NCI-H1092 (cell line): ENCODE measurements at places on chromosomes 6 and 20.

- DNase-seq: no peak
These were observed 32.4 kb upstream of the RPP40 start for GRCh38 chr6:5036269-5036668.

GRCh38 chr6:98747960-98748359, 86.4 kb upstream of the POU3F2 start:
- DNase-seq: no peak

DNA sequence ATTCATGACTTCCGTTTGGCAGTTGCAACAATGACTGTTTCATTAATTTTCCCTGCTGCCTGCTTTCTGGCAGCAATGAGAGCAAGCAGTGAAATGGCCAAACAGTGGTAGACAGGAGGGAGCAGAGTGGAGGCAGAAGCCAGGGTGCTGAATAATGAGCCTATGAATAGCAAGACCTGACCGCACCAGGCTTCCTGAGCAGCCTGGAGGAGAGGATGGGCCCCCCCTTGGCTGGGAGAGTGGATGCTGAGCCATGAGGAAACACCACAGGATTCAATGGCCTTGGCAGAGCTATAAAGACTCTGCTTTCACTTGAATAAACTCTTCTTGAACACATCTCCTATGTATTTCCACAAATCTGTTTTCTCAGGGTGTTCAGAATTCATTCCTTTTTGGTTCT, 68.1 kb upstream of the SNRPB2 start:
- no peak for DNase-seq

DNA sequence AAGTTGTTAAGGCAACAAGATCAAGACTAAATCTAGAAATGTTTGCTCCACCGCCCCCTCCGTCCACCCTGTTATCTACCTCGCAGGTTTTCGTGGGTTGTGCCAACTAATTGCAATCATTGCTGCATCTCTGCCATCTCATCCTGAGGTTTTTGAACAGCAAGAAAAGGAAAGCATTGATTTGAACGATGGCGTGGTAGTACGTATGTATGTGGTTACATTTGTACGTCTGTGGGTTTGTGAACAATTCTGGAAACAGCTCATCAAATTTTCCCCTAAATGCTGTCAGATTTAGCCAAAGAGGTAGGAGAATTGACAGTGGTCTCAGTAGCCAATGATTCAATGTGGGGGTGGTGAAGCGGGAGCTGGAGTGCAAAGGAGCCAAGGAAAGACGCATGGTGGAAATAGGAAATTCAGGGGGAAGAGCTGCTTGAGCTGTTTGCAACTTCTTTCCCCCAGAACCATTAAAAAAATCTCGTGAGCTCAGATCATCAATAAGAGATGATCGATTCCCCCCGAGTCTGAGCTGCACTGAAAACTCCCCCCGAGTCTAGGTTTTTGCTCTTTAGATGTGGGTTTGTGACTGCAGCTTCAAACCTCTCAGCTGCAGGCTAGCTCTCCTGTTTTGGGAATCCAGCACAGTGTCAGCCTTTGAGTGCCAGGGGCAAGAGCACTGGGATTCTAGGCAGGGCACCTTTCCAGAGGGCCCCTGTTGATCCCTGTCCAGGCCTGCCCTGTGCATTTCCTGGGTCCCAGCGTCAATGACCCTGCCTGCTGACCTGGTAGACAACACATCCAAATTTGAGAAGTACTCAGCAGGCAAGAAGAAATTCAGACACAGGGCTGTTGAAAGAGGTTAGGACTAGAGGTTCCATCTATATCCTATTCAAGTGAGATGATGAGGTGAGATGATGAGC, 72.6 kb upstream of the LY86 start:
- DNase-seq: no peak

- DNase-seq: no peak
These were observed 133.6 kb upstream of the SGK1 start for GRCh38 chr6:134451529-134451928.

GRCh38 chr6:86730216-86730615, 207.1 kb upstream of the HTR1E start:
- DNase-seq: no peak

- no peak for DNase-seq
These were observed 4.8 kb upstream of the SRSF12 start for GRCh38 chr6:89122625-89123024.

DNA sequence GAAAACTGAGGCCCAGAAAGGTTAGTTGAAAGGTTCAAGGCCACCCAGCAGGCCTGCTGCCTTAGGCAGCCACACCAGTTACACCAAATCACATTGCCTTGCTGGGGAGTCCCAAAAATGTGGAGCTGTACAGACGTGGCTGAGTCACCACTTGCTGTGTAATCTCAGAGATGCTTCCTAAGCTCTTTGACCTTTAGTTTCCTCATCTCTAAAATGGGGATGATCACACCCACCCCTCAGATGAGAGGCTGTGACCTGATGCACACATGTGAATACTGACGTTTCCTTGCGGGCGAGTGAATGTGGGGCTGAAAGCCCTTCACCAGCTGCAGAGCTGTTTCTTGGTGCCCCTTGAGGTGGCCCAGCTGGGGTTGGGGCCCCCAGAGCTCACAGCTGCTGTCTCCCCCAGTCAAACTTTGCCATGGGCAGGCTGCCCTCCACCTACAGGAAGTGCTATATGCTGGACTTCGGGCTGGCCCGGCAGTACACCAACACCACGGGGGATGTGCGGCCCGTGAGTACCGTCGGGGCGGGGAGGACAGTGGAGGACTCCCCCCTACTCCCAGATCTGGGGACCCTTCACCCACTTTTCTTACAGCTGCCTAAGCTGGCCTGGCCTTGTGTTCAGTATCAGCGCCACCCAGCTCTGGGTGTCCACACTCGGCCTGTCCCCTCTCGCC, 11.0 kb downstream of the TTBK1 start:
- no peak for DNase-seq

DNA sequence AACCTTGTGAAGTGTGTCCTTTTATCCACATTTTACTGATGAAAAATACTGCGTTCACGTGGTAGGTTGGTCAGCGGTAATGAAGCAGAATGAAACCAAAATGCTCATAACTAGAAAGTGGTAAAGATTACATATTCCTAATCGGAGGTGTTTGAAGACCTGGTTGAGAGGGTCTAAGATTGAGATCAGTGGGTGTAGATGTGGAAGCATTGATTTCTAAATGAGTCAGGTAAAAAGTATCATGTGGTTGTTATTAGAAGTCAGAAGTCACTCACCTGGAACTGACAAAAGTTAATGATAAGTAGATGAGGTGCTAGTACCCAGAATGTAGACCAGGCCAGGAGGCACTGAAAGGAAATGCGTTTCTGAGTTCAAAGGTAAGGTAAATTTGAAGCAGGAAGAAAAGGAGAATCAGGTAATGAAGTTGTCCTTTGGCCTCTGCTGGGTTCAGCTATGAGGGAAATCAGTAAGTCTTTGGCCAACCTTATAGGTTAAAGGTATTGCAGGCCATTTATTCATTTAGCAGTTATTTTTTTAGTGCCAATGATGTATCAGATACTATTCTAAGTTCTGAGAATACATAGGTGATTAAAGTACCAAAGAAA, 31.2 kb downstream of the FAM83B start:
- DNase-seq: no peak

DNA sequence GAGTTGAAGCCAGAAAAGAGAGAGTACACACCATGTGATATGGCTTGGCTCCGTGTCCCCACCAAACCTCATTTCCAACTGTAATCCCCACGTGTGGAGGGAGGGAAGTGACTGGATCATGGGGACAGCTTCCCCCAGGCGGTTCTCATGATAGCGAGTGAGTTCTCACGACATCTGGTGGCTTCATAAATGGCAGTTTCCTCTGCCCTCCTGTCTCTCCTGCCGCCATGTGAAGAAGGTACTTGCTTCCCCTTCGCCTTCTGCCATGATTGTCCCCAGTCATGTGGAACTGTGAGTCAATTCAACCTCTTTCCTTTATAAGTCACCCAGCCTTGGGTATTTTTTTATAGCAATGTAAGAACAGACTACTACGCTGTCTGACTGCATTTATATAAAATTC, 40.3 kb downstream of the TAF4 start:
- no peak for DNase-seq

DNA sequence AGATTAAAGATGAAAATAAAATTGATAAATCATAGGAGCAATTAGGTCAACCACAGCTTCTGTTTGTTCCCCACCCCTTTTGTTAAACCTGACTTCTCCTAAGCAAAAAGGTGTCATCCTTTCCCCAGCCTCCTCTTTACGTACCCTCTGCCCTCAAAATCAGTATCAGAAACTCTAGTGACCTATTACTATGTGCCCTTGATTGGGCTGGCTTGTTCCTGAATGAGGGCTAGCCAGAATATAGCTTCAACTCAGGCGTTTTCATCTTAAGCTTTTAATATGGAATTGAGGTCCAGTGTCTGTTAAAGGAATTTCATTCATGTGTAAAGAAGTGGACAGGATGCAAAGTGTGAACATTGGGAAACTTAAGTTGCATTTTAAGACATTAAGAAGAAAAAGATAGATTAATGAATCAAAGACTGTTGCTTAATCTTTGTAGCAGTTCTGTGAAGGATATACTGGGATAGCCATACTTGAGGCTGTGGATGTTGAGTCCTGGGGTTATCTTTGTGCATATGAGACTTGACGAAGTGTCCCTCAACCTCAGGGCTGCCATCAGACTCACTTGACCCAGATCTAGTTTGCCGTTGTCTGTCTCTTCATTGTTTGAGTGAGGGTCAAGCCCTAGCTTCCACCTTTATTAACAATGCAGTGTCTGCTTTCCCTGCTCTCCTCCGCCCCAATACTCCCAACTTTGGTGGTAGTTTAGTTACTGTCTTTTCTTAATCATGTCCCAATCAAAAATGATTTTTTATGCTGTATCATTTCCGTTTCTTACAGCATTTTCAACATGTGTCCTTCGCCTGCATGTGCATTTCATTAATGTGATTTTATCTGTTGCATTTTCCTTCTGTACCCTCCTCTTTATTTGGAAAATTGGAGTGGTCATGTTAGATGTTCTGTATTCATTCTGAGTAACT, 1.9 kb downstream of the TBPL1 start:
- no peak for DNase-seq

DNA sequence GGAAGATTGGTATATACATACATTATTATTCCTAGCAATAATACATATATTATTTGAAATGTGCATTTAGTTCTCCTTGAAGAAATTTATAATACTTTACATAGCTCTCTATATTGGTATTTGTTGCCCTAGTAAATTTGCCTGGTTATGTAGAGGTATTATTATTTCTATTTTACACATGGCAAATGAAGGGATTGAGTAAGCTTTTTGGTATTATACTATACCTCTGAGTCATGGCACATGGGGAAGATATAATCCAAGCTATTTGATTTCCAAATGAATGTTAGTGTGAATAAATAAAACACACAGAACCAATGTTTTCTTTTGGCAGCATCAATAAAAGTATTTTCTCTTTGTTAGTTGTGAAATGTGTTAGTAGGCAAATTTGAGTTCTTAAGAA, 409.6 kb upstream of the SLC35B3 start:
- no peak for DNase-seq

- DNase-seq: no peak
These were observed at the start of gene SULF2 for GRCh38 chr20:47785311-47785853. Gene SULF2 (minus strand): TSS chr20:47785481. CDS start chr20:47757363, 28,118 bp downstream.

DNA sequence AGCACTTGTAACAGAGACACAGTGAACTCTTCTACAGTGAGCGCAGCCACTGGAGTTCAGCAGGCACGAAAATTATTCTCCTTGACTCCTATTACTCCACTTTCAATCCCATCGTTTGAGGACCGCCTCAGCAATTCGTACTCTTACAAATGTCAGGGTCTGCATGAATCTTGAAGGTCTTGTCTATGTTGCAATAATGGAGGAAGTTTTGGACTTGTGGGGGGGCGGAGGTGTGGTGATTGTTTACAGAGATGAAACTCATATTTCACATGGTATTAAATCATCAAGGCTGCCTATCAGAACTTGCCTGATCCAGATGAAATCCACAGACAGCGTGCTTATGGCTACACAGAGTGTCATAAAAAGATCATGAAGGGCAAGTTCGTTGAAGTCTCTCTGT, 42.0 kb downstream of the SLC2A12 start:
- DNase-seq: no peak

- DNase-seq: no peak
These were observed 42.4 kb upstream of the ZBP1 start for GRCh38 chr20:57662456-57663240.
